Stimulated activated CD4-positive, alpha-beta T cell treated with anti-CD3 and anti-CD28 coated beads, Interleukin-12 subunit alpha, Interleukin-12 subunit beta, amount 100 ng/mL, for 24 hours (primary cell): ENCODE measurements at places on chromosomes 6 and 20.

- no peak for DNase-seq
Measured at GRCh38 chr6:134674562-134674961, 275.3 kb downstream of the ALDH8A1 start.

DNA sequence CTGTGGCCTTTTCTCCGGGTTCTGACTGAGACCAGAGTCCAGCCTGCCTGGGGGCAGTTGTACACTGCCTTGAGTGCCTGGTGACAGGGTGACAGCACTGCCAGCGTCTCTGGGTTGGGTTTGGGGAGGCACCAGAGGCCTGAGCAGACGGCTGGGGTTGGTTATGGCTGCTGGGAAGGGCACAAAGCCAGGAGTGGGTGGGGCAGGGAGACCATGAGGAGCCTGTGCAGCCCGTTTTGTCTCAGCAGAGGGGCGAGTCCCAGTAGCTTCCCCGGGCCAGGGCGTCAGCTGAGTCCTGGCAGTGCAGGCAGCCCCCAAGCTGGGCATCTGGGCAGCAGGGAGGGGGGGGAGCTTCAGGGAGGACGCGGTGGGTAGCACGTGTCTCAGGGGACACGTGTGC lies 15.3 kb upstream of the SULF2 start:
- DNase-seq = no peak

GRCh38 chr20:46011631-46012482 lies 3.1 kb downstream of the MMP9 start:
- DNase-seq = no peak

GRCh38 chr6:11616200-11616611 lies 78.7 kb downstream of the TMEM170B start:
- DNase-seq = no peak

- DNase-seq = no peak
Measured at GRCh38 chr6:115932481-115932880, 128.2 kb downstream of the FRK start.

DNA sequence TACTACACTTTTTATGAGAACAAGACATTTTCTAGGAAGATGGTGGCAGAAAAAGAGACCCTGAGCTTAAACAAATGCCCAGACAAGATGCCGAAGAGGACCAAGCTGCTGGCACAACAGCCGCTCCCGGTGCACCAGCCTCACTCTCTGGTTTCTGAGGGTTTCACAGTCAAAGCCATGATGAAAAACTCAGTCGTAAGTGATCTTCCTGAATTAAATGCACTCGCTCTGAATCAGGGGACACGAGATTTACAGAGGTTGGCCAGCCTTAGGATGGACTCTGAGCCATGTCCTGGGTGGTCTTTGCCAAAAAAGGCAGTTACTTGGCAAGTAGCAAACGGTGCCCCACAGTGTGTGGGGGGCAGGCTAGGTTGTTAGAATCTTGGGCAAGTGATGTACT lies 423 bp downstream of the PACRG start:
- DNase-seq = no peak

- DNase-seq = no peak
Measured at GRCh38 chr6:70310063-70310694, 7.3 kb upstream of the COL9A1 start.

DNA sequence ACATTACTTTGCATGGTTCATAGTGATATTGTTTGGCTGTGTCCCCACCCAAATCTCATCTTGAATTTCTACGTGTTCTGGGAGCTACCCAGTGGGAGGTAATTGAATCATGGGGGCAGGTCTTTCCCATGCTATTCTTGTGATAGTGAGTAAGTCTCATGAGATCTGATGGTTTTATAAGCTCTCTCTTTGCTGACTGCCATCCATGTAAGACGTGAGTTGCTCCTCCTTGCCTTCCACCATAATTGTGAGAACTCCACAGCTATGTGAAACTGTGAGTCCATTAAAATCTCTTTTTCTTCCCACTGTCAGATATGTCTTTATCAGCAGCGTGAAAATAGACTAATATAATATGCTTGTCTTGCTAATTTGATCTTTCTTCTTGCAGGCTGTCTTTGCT lies 200.4 kb upstream of the NOX3 start:
- no peak for DNase-seq

GRCh38 chr6:122610690-122611455 lies 668 bp downstream of the PKIB start:
- peak; percentile 3 for DNase-seq

DNA sequence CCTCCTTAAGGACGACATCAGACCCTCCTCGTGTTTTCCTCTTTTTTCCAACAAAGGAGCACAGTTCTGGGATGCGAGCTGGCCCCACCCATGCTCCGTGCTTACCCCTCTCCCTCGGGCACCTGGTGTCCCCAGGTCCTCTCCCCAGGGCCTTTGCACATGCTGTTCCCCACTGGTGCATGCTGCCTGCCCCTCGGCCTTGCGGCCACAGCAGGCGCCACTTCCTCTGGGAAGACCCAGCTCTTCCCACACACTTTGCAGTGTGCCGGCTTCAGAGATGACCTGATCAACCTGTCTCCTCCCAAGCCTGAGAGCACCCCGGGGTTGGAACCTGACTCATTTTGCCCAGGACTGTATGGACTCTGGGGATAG lies 39.8 kb downstream of the GNAS-AS1 start:
- no peak for DNase-seq

DNA sequence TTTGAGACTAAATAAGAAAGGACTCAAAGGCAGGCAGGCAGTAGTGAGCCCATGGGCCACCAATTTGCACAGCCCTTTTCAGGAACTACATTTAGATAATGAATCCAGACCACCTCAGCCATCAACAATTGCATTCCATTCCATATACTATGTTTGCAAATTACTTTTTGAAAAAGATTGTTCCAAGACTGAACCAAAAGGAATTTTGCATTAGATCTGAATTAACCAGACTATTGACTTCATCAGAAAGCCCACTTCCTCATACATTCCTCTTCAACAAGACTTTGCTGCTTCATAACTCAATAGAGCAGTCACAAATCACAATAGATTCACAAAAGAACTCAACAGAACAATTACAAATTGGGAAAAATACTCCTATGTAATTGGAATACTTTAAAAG lies 229.1 kb downstream of the SIM1 start:
- no peak for DNase-seq

GRCh38 chr20:63289311-63290135 lies 3.5 kb upstream of the COL20A1 start:
- no peak for DNase-seq

- peak; percentile 11 for DNase-seq
Measured at GRCh38 chr20:34401741-34402455, 38.8 kb downstream of the ITCH start.

DNA sequence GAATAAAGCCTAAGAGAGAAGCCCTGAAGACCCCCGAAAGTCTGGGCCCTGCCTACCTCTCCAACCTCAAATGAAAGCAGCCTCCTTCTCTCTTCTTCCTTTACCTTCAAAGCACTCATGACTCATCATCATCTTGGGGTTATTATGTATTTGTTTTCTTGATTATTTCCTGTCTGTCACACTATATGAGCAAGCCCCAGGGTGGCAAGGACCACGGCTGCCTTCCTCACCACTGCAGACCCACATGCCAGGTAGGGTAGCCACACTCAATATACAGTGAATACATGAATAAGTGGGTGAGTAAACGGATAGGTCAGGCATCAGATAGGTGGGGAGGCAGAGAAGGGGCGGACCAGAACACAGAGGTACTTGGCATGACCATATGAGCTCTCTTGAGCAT lies 8.8 kb downstream of the WFDC3 start:
- DNase-seq = no peak

DNA sequence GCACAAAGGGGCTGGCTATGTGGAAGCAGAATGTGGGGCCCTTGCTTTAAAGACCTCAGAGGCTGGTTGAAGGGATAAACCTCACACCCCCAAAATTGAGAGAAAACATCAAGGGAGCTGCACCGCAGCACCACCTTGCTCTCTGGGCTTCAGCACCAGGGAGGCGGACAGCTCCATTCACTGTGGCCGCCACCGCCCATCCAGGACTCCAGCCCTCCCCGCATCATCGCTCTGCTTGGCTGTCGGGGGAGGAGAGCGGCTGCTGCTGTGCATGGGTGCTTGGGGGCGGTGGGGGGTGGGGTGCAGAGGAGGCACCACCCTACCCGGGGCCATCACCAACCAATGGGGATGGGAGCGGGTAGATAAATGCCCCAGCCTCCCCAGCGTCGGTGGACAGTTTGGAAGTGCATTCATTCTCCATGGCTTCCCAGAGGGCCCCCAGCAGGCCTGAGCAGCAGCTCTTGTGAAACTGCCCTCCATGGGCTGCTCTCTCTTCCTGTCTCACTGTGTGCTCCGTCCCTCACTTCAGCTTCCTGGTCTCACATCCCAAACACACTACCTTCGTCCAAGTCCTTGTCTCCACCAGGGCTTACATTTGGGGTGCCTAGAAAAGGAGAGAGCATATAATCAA lies 75.7 kb upstream of the BHLHE23 start:
- DNase-seq = peak; percentile 13

- no peak for DNase-seq
Measured at GRCh38 chr6:132368916-132369481, 32.3 kb downstream of the MOXD1 start.

DNA sequence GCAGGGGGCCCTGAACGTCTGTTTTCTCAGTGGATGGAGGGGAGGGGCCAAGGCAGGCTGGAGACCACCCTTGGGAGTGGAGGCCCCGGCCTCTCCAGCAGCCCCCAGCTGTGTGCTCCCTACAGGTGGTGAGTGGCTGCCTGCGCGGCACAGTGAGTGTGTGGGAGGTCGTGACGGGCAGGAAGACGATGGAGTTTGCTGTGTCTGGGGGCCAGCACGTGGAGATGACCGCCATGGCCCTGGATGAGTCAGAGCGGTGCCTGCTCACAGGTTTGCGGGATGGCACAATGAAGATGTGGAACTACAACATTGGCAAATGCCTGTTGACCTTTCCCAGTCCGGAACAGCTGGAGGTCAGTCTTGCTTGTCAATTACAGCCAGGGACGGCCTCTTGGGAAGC lies 52.6 kb downstream of the EFCAB8 start:
- DNase-seq = no peak

DNA sequence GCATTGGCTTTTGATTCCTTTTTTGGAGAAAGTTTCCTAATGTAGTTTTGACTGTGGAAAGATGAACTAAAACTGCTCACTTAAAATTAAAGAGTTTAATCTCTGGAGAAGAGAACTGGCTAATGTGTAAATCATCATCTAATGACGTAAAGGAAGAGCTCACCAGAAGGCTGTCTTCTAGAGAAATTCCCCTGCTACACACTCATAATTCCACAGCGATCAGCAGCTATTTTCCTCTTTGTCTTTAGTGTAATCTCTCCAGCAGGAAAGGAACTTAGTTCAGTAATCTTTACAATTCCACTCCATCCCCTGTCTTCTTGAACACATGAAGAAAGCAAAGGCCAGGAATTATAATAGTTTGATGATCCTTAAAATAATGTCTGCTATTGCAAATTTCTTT lies 15.8 kb downstream of the SPTLC3 start:
- DNase-seq = no peak

- peak; percentile 2 for DNase-seq
Measured at GRCh38 chr6:53795702-53796450, 1.1 kb downstream of the LRRC1 start.

GRCh38 chr6:32973144-32974015 lies 5.0 kb downstream of the BRD2 start:
- DNase-seq = peak; percentile 44

- no peak for DNase-seq
Measured at GRCh38 chr6:106220485-106220884, 105.1 kb downstream of the ATG5 start.

DNA sequence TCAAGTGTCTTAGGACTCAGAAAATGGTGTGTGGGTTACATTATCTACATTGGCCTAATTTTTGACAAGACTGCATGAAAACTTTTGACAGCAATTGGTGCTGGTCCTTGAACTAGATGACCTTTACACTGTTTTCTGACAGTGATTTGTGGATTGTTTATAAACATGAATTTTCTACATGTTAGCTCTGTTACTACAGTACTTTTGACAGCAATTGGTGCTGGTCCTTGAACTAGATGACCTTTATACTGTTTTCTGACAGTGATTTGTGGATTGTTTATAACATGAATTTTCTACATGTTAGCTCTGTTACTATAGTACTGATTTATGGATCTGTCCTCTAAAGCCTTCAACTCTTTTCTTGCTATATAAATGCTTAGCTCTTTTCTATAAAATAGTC lies 16.7 kb downstream of the KCTD20 start:
- DNase-seq = no peak

GRCh38 chr6:86142326-86142725 lies 499.6 kb upstream of the SYNCRIP start:
- DNase-seq = no peak

GRCh38 chr6:126625019-126625418 lies 285.1 kb downstream of the CENPW start:
- DNase-seq = no peak

DNA sequence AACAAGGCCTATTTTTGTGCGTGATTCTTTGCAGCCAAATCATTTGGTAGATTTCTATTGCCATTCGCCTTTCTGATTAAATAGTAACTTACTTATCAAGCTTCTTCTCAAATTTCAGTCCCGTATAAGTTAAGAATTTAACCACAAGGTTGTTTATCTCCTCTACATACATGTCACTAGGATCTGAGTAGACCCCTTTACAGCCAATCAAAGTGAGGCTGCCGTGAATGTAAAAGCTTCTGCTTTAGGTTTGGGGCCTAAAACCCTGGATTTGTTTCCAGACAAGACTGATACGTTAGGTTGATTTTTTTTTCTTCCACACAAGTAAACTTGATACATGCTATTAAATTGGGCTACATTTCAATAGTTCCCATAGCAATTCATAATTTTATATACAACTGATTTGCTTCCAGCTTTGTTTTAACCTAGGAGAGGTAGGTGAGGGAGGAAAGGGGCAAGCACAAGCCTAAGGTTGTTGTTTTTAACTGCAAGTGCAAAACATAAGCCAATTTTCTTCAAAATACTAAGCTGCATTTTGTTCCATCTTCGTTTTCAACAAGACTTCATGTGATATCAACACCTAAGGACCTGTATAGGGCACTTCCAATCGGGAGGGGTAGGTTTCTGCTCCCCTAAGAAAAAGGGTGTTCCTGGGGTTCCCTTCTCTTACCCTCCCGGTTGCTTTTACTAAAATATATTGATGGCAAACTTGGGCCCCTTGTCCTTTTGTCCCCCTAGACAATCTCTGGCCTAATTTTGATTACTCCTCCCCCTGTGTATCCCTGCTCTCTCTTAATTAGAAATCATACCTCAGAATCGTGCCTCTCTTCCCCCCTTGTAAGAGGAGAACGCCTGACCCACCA lies 1.7 kb downstream of the RANBP9 start:
- no peak for DNase-seq

GRCh38 chr20:33646191-33646590 lies 15.9 kb upstream of the C20orf144 start:
- DNase-seq = no peak

- DNase-seq = no peak
Measured at GRCh38 chr6:161850562-161850961, 576.7 kb upstream of the AGPAT4 start.

- no peak for DNase-seq
Measured at GRCh38 chr6:11083956-11084355, 9.7 kb upstream of the SMIM13 start.

DNA sequence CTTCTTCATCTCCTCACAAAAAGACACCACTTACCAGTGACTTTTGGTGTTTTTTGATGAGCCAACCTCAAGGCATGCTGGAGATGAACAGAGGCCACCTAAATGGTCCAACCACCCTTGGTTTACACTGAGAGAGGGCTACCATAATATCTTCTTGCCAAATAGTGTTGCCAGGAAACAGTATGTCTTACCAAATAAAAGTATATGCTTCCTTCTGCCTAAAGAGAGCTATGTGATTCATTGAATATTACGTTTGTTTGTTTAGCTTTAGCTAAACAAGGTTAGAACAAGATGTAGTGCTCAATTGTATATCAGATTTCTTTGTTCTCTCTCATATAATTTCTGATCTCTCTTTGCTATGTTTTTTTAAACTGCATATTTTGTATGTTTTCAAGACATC lies 40.6 kb upstream of the BMP6 start:
- no peak for DNase-seq

GRCh38 chr6:14622085-14622484 lies 504.5 kb downstream of the CD83 start:
- no peak for DNase-seq
